Effector memory CD4-positive, alpha-beta T cell (primary cell): ENCODE measurements at places on chromosomes 6 and 20.

GRCh38 chr6:36223706-36224105 lies 27.2 kb downstream of the BRPF3 start:
- no peak for DNase-seq

DNA sequence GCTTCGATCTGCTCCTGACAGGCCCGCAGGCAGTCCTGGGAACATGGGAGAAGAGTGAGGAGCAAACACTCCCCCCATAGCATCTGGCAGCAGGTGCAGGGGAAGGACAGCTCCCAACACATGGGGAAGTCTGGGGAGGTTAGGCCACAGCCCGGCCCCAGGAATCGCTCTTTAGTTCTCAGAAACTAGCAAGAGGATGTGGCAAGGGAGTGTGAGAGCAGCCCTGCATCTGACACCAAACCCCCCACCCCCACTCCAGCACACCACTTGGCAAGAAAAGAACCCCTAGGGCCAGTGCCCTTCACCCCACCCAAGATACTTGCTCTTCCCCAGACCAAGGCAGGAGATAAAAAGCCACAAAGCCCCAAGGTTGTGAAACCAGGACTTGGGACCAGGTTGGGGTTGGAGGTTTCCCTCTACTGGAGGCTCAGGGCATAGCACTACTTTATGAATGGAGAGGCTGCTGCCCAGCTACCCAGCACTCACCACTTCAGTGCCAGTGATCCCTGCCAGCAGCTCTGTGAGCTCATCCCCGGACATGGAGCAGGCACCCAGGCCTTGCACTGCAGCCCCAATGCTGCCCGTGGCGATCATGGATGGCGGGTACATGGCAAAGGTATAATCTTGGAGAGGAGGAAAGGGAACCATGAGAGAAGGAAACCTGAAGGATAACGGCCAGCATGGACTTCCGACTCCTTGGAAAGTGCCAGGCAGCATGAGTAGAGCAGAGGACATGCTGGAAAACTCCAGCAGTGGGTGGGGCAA lies 5.4 kb downstream of the CCND3 start:
- DNase-seq = peak; percentile 66

- no peak for DNase-seq
Measured at GRCh38 chr6:17277256-17277655, 3.9 kb upstream of the RBM24 start.

DNA sequence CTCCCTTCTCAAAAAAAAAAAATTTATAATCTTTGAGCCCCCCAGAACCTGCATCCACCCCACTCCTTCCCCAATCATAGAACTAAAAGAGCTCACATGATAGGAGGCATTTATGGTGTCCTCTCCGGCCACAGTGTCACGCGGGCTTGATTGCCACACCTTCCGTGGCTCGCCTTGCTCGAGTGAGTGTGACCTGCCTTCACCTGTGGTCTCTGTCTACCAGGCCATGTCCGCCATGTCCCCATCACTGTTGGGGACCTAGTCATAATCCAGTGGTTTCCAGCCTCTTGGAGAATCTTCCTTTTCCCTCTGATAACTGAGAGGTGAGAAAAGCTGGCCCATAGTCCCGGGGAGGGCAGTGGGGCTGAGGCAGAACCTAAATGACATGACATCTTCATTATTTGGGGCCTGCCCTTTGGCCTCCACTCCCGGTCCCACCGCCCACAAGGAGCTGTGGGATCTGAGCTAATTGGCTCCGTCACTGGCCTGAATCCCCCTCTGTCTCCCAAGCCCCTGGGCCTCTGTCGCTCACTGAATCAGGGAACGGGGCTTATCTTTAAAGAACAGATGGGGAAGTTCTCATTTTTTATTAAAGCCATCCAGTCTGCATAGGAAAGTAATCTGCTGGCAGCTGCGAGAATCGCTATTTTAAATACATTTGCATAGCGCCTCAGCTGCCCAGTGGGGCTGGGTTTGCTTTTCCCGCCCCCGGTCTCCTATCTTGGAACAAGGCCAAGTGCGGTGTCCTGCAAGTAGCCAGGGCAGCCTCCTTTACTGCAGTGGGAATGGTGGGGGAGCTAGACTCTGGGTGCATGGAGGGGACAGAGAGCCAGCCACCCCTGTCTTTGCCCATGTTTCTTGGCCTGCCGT lies 197.6 kb upstream of the PMEPA1 start:
- no peak for DNase-seq

- no peak for DNase-seq
Measured at GRCh38 chr20:2127238-2127637, 25.6 kb downstream of the STK35 start.

DNA sequence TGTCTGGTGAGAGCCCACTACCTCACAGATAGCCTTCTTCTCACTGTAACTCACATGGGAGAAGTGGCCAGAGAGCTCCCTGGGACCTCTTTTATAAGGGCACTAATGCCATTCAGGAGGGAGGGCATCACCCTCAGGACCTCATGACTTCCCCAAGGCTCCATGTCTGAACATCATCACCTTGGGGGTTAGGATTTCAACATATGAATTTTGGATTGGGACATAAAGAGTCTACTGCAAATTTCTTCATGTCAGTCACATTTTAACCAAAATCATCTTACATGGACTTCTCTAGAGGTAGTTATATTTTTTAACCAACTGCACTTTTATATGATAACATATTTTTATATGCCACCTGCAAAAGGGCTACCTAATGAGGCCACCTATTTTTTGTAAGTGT lies 324.7 kb downstream of the PLCB1 start:
- no peak for DNase-seq

- no peak for DNase-seq
Measured at GRCh38 chr6:155604991-155605390, 149.4 kb upstream of the NOX3 start.

GRCh38 chr6:43243664-43244321 lies 512 bp downstream of the TTBK1 start:
- no peak for DNase-seq

DNA sequence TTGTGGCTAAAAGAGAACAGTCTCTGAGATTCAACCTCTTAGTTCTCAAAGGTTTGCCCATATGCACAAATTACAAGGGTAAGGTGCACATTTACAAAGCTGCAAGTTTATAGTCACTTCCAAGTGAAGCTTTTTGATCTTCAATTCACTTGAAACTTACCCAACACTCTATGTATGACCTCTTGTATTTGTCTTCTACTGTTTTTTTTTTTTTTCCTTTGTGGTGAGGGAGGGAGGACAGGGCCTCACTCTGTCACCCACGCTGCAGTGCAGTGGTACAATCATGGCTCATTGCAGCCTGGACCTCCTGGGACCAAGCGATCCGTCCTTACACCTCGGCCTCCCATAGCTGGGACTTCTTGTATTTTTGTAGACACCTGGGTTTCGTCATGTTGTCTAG lies 4.5 kb upstream of the FOXO3 start:
- no peak for DNase-seq

DNA sequence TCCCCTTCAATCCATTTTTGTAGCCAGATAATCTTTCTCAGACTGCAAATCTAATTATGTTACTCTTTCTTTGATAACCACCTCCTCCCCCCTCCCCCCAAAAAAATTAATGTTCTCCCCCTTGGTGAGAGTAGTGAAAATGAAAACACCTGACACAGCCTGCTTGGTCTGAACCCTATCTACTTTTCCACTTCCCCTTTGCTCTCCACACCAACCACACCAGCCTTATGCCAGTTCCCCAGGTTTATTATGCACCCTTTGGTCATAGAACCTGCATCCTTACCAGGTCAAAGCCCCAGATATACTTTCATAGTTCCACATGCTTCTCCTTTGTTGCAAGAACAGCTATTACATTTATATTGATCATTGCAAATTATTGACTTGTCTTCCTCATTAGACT lies 19.4 kb downstream of the PFDN4 start:
- no peak for DNase-seq
